ENCODE measurements at places on chromosomes 11 and 22. TPM values are rescaled to one million over a fixed set of nuclear protein-coding genes. Genes with fewer than 3 reads are reported as not detected.
A peak's percentile ranks its signal among the peaks of the same experiment; 100 is the strongest.

DNA sequence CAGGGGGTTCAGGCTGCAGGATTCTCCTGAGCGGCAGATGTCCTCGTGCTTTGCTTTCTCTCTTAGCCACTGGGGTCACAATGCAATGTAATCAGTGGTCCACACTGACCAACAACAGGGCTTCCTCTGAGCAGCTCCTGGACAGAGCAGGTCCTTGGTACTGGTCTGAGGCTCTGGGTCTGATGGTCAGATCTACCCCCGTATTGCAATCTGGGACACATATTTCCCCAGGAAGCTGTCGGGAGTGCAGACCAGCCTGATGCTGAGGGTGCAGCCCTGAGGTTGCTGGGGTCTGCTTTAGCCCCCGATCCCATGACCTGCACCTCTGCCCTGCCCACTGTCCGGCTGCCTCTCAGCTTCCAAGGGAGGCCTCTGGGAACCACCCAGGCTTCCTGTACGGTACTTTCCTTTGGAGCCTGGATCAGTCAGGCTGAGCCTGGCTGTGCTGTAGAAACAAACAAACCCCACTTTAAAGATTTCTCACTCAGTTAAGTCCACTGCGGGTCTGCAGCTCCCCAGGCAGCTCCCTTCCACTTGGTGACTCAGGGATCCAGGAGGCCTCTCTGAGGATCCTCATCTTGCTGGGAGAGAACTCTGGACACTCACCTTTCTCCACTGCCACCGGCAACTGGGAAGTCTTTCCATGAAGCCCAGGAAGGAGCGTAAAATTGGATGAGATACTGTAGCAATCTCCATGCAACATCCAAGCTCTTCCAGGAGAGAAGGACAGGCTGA lies 1046.6 kb downstream of the TBC1D22A start:
- no peak for DNase-seq

Gene KRTAP5-5
- not detected for total RNA-seq

- peak; percentile 25 for DNase-seq
These were observed 3.0 kb upstream of the INPPL1 start for GRCh38 chr11:72221386-72222075.

Gene TMEM132A
- 95.5 TPM for total RNA-seq

- DNase-seq: no peak
These were observed 139.3 kb downstream of the FAM76B start for GRCh38 chr11:95650276-95650675.

GRCh38 chr11:17740649-17741235 lies 6.2 kb downstream of the KCNC1 start:
- no peak for DNase-seq

DNA sequence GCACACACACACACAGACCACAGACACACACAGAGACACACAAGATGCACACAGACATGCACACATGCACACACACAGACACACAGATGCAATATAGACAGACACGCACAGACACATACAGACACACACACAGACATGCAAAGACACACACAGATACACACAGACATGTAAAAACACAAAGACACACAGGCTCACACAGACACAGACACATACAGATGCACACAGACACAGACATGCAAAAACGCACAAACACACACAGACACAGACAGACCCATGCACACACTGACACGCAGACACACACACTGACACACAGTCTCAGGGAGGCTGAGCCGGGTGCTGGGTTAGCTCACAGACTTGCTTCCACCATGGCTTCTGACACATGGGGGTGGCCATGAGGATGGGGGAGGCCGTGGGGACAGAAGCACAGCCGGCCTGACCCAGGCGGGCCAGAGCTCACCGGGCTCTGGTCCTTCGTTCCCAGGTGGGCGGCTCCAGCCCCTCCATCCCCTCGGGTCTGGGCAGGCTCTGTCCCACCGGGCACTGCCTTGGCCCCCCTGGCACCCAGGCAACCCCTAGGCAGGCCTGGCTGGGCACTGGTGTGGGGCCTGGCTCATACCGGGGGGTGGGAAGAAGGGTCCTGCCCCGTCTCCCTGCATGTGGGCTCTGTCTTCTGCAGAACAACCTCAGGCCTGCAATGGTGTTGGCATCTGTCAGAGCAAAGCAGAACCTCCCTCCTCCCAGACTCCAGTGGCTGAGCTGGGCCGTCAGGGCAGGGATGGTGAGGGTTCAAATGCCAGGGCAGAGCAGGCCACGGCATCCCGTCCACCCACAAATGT lies 1489.5 kb downstream of the BRD1 start:
- no peak for DNase-seq

DNA sequence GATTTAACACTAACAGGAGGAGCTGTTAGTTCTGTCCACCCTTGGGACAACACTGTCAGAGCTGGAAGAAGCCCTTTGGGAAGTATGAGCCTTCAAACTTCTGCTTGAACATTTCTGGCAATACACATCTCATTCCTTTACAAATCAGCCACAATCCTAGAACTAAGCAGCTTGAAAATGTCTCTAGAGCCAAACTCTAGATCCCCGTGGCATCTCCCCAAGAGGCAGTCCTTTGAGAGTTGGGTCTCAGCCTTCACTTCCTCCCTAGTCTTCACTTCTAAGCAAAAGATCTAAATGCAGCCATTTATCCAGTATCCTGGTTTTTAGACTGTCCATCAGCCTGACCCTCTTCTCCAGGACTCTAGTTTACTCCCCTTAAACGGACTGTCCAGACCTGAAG lies 26.9 kb downstream of the ARFGAP2 start:
- DNase-seq: no peak

- peak; percentile 94 for DNase-seq
These were observed 7.6 kb downstream of the SLC29A2 start for GRCh38 chr11:66363805-66364535.

GRCh38 chr22:24465566-24465965 lies 29.6 kb upstream of the UPB1 start:
- DNase-seq: no peak

Gene MAPK8IP2
- 5.7 TPM for total RNA-seq

Gene IGSF9B
- 26.3 TPM for total RNA-seq

Gene OR5AL1
- total RNA-seq: not detected

DNA sequence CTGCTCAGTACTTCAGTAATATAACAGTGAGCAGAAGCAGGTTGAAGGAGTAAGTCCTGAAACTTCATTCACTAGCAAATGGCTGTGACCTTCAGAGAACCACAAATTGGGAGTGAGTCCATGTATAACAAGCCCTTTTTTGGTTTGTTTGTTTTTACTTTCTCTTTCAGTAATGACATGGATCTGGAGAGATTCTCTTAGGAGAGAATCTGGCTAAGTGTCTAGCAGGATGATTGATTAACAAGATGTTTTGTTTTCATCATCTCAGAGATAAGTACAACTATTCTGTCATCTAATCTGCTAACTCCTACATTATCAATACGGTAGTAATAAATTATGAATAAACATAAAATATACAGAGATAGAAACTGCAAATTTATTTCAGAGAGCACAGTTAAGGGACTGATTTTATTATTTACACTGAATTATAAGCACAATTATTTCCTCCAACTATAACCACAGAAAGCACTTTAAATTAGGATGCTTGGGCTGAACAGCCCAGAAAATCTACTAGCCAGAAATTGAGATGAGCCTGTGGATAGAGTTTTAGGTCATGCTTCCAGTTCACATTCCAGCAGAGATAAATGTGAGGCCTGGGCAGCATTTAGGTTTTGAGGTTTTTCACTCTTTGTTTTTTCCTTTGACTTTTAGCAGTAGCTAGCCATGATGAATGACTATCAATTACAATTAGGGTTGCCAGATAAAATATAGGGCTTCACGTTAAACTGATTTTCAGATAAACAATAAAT lies 429.3 kb upstream of the FAT3 start:
- no peak for DNase-seq

Gene OR2D2
- 0.26 TPM for total RNA-seq

- DNase-seq: no peak
These were observed 1.8 kb downstream of the YWHAH start for GRCh38 chr22:31945971-31946680.
